Activated gamma-delta T cell treated with Interleukin-2 at 50 U/mL for 16 hours (primary cell): ENCODE measurements at places on chromosomes 11 and 22.

DNA sequence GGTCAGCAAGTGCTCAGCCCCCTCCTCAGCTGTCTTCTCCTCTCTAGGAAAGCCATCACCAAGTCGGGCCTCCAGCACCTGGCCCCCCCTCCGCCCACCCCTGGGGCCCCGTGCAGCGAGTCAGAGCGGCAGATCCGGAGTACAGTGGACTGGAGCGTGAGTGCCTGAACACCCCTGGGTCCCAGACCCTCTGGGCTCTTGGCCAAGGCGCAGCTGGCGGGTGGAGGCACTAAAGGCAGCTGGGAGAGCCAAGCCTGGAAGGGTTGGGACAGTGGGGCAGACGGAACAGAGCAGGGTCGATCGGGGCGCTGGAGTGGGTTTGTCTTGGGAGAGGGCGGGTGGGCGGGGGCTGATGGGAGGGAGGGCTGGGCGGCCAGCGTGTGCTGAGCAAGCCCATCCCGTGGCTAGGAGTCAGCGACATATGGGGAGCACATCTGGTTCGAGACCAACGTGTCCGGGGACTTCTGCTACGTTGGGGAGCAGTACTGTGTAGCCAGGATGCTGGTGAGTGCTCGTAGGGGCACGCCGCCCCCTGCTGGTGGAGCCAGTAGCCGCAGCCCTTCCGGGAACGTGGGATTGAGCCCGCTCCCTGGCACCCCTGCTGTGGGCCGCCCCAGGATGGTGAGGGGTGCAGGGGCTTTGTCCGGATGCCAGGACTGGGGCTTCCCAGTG, 14.1 kb upstream of the MDK start:
- peak; percentile 80 for DNase-seq

DNA sequence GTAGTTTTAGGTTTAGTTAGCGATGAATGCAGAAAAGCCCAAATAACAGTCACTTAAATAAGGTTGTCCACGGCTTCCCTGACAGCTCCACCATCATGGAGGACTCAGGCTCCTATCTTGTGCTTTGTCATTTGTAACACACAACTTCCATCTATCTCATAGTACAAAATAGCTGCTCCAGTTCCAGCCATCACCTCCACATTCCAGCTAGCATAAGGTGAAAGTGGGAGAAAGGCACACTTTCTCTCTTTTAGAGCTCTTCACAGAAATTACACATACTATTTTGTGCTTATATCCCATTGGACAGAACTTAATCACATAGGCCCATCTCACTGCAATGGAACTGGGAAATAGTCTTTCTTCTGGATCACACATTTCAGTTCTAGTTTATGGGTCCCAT, 8.7 kb downstream of the THY1 start:
- DNase-seq: no peak

DNA sequence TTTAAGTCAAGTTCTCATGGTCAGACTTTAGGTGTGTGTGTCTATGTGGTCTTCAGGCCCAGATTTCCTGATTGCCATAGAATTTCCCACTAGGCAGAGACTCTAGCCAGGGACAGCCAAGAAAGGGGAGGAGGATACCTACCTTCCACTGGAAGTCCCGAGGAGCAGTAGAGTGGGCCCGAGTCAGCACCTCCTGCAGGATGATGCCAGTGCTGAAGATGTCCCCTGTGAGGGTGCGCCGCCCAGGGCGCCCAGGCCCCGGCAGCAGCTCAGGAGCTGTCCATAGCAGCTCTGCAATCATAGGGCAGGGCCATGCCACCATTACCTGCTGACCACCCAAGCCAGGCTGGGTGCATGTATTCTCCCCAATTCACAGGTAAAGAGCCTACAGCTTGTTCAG, 41.6 kb upstream of the LRRC32 start:
- no peak for DNase-seq

DNA sequence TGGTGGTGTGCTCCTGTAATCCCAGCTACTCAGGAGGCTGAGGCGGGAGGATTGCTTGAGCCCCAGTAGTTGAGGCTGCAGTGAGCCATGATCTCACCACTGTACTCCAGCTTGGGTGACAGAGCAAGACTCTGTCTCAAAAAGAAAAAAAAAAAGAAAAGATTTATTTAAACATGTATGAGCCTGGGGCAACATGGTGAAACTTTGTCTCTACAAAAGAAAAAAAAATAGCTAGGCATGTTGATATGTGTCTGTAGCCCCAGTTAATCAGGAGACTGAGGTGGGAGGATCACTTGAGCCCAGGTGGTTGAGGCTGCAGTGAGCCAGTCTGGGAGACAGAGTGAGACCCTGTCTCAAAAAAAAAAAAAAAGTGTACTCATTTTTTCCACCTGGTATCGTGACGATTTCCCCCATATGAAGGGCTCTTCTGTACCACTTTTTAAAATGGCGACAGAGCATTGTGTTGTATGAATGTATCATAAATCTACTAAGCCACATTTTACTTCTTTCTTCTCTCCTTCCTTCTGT, 16.4 kb upstream of the KCTD14 start:
- no peak for DNase-seq

DNA sequence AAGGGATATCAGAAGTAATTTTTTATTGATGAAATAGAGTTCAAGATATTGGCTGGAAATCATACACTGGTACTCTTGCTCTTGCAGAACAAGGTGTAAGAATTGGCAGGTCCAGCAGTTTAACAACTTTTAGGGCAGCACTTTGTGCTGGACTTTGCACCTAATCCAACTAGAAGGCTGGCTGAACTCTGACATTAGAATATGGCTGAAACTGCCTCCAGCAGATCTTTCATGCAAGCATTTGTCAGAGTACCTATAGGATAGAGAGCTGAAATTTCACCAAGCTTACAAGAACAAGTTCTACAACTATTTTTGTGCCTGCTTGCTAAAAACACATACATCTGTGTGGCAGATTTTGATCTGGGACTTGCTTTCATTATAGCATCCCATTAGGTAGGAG, 17.2 kb downstream of the HPS5 start:
- DNase-seq: no peak

DNA sequence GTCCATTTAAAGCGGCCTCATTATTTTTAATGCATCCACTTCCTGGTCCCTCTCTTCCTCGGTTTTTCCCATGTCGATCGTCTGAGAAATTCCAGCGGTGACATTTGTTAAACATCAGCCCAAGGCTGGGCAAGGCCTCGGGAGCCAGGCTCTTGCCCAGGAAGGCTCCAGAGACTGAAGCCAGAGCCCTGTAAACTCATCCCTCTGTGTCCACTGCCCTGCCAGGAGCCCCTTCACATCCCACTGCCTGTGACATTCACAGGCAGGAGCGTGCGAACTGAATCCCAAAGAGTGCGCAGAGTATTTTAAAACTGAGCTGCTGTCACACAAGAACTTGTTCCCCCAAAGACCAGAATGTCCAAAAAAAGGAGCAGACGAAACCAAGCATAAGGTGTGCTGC, 56.5 kb upstream of the ANO1 start:
- DNase-seq: no peak

DNA sequence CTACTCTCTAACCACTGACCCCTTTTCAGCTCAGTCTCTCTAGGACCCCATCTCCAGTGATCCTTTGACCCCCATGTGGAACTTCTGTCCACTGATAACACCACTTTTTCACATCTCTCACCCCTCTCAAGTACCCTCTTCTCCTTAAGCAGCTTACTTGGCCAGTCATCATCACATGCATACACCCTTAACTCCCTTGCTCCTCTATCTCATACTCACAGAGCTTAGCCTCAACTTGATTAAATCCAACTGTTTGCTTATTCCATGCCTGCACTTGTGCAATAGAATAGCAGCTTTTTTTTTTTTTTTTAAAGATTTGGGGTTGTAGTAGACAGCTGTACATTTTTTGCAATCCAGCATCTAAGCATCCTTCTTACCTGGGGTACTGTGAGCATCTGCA, 22.2 kb downstream of the AQP11 start:
- DNase-seq: no peak
